ENCODE measurements at places on chromosomes 1 and 21. TPM values are rescaled to one million over a fixed set of nuclear protein-coding genes. Genes with fewer than 3 reads are reported as not detected.

MYBPHL gene
- not detected for total RNA-seq

CFHR2 gene
- not detected for total RNA-seq

MCOLN3 gene
- total RNA-seq = 3.6 TPM

GPR37L1 gene
- 0.14 TPM for total RNA-seq

SLFNL1 gene
- not detected for total RNA-seq

USH2A gene
- total RNA-seq = not detected

SFN gene
- total RNA-seq = 623 TPM

LCE2B gene
- total RNA-seq = not detected

RHBDL2 gene
- total RNA-seq = 2.5 TPM

SELP gene
- total RNA-seq = not detected

FCRLB gene
- total RNA-seq = 2.2 TPM

DCST1 gene
- total RNA-seq = not detected

EPHA8 gene
- total RNA-seq = 0.07 TPM

DDAH1 gene
- total RNA-seq = 6.9 TPM

SH3BGRL3 gene
- total RNA-seq = 116 TPM

NR1I3 gene
- not detected for total RNA-seq

CLIC6 gene
- total RNA-seq = 0.09 TPM

FCRL5 gene
- not detected for total RNA-seq

B3GALT5 gene
- 0.23 TPM for total RNA-seq

KLHDC8A gene
- total RNA-seq = 0.62 TPM

OR2W3 gene
- total RNA-seq = not detected

RPTN gene
- not detected for total RNA-seq

ATP1A2 gene
- total RNA-seq = 0.04 TPM

GPX7 gene
- total RNA-seq = 0.10 TPM

NENF gene
- 144 TPM for total RNA-seq

AGT gene
- total RNA-seq = 0.21 TPM
